ENCODE measurements at places on chromosomes 5 and 9. TPM values are rescaled to one million over a fixed set of nuclear protein-coding genes. Genes with fewer than 3 reads are reported as not detected.

DNA sequence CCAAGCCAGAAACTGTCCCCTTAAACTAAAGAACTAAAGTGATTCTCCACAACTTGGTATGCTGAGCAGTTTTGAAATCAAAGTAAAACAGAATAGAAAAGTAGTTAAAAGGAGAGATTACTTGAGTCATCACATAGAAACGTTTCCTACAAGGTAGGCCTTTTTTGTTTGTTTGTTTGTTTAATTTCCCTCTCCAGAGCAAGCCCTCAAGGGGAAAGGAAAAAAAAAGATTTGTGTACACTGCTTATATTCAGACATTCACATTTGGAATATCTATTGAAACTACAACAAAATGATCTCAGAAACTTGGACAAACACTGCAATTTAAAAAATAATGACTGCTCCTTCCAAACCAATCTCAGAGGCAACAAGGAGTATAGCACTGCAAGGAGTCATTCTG is 304.7 kb upstream of the NREP start:
- H3K27ac ChIP-seq: no peak overlapping the region
- no peaks in the 10 kb centered on the region for H3K4me1 ChIP-seq
- H3K36me3 ChIP-seq: no peaks in the 10 kb centered on the region
- no peak overlapping the region for H3K4me3 ChIP-seq
- H3K27me3 ChIP-seq: no peaks in the 10 kb centered on the region
- DNase-seq: no peak

- H3K36me3 ChIP-seq: no peaks in the 10 kb centered on the region
- no peak for DNase-seq
- H3K4me1 ChIP-seq: no peaks in the 10 kb centered on the region
These were observed 40.3 kb upstream of the XPA start for GRCh38 chr9:97737429-97737828.

DNA sequence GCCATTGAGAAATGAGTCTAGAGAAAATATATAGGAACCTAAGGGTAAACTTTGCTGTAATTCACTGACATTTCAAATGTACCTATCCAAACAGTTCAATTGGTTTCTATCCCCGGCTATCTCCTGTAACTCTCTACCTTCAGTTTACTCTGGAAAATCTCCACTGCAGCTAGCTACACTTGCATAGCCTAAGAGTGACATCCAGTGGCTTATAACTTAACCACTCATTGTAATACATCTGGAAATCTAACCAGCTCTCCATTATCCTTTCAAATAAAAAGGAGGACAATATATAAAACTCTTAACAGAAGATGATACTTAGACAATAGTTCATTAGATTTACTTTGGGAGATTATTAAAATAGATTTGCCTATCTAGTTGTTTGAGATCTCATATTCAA is 35.3 kb upstream of the SPDL1 start:
- H3K4me3 ChIP-seq: no peak overlapping the region
- H3K36me3 ChIP-seq: no peaks in the 10 kb centered on the region
- H3K4me1 ChIP-seq: no peaks in the 10 kb centered on the region
- no peak for DNase-seq

C9orf50 gene
- not detected for total RNA-seq

DNA sequence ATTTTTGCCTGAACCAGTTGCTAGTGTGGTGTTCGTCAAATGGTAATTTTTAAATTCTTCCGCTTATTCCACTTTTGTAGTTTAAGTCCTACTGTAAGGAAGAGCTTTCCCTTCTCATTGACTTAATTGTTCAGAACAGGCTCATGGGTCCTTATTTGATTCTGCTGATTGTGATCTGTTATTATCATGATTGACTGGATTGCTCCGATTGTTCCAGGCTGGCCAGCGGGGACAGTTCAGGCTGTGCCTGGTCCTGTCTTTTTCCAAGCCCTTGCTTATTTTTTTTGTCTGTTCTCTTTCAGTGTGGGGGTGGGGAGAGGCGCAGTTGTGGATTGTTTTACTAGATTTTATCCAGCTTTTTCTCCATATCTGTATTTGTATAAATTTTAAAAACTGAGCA is 52.4 kb downstream of the TRIO start:
- H3K36me3 ChIP-seq: no peaks in the 10 kb centered on the region
- H3K27ac ChIP-seq: no peak overlapping the region
- DNase-seq: no peak
- no peaks in the 10 kb centered on the region for H3K27me3 ChIP-seq
- no peak overlapping the region for H3K4me3 ChIP-seq

LECT2 gene
- total RNA-seq: not detected

GRCh38 chr5:146233441-146233840 is 30.0 kb downstream of the RBM27 start:
- no peak overlapping the region for H3K27ac ChIP-seq
- no peaks in the 10 kb centered on the region for H3K4me1 ChIP-seq
- no peak for DNase-seq
- H3K36me3 ChIP-seq: peaks cover 86% of the 10 kb centered on the region
- H3K27me3 ChIP-seq: no peaks in the 10 kb centered on the region

GRCh38 chr5:74074111-74074510 is 448.1 kb downstream of the ARHGEF28 start:
- no peak overlapping the region for H3K27ac ChIP-seq
- H3K27me3 ChIP-seq: no peaks in the 10 kb centered on the region
- no peak for DNase-seq
- H3K36me3 ChIP-seq: no peaks in the 10 kb centered on the region

GRCh38 chr9:118612201-118612600 is 757.0 kb downstream of the BRINP1 start:
- H3K4me1 ChIP-seq: no peaks in the 10 kb centered on the region
- H3K36me3 ChIP-seq: no peaks in the 10 kb centered on the region
- H3K27me3 ChIP-seq: no peaks in the 10 kb centered on the region
- no peak overlapping the region for H3K4me3 ChIP-seq
- H3K27ac ChIP-seq: no peak overlapping the region

DNA sequence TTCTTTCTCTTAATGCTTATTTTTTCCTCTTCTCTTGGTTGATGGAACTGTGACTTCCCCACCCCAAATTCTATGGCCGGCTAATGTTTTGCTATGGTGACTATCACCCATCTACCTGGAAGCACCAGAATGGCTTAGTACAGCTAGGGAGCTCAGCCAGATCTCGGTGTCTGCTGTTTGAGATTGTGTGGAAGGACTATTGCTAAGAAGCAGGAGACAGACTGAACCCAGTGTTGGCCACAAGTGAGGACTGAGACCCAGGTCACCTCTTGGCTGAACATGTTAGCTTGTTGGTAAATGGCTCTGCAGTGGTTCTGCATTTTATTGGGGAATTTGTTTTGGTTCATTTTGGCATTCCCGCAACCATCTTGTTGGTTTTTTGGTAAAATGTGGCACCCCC is 2.7 kb downstream of the PRRC2B start:
- H3K36me3 ChIP-seq: no peaks in the 10 kb centered on the region
- H3K4me1 ChIP-seq: peaks cover 31% of the 10 kb centered on the region
- no peaks in the 10 kb centered on the region for H3K27me3 ChIP-seq
- H3K27ac ChIP-seq: peak overlapping the region; percentile 55

- H3K27me3 ChIP-seq: no peaks in the 10 kb centered on the region
- H3K36me3 ChIP-seq: no peaks in the 10 kb centered on the region
- DNase-seq: no peak
- H3K27ac ChIP-seq: no peak overlapping the region
These were observed 70.7 kb downstream of the PDE6A start for GRCh38 chr5:149873896-149874295.

SPINK7 gene
- not detected for total RNA-seq

MCIDAS gene
- not detected for total RNA-seq

All from Peyer's patch (tissue), 4 donors.